ENCODE measurements at places on chromosomes 5 and 9.
A peak's percentile ranks its signal among the peaks of the same experiment; 100 is the strongest.

GRCh38 chr9:85536076-85536475, 205.7 kb downstream of the AGTPBP1 start:
- DNase-seq = no peak

- peak; percentile 6 for DNase-seq
Observed at GRCh38 chr9:89006267-89006666, 15.0 kb downstream of the S1PR3 start.

GRCh38 chr9:36728651-36729520, 156.2 kb downstream of the MELK start:
- peak; percentile 72 for DNase-seq

DNA sequence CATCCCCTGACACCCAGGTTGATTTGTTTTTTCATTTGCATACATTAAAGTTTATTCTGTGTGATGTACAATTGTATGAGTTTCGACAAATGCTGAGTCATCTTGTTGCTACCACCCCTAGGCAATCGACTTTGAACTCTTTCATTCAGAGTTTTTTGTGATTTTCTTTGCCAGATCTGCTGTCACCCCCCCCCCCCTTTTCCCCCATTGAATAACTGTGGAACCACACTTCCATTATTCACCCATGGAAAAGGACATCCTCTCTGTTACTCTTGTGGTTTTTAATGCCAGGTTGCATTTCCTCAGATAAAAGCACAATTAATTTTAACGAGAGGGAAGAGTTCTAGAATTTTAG, 13.7 kb upstream of the FAM120AOS start:
- DNase-seq = no peak

DNA sequence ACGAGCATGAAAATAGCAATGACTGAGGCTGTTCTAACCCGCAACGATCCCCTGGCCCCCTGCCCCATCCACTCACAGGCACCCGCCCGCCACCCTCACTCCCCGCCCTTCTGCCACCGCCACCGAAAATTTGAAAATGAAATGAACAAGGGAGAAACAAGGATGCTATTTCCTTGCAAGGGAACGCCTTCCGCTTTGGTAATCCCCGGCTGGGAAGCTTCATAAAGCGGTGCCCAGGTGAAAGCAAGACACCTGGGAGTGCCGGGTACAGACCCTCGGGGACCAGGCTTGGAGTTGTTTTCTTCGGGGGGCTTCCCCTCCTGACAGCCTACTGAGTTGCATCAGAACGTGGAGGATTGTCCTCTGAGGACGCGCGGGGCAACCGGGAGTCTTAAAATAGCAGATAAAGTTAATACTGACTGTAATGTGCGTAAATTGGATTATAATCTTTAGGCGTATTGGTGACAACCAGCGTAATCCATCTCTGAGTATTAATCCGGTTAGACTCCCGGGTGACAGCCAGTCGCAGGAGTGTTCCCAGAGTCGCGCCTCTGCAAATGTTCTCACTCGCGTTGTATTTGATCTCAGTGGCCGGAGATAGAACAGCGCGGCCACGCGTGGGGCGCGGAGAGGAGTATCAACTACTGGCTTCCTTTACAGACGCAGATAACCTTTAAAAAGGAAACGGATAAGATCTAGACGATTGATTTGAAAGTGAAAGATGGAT, 885 bp upstream of the MLLT3 start:
- DNase-seq = peak; percentile 26

DNA sequence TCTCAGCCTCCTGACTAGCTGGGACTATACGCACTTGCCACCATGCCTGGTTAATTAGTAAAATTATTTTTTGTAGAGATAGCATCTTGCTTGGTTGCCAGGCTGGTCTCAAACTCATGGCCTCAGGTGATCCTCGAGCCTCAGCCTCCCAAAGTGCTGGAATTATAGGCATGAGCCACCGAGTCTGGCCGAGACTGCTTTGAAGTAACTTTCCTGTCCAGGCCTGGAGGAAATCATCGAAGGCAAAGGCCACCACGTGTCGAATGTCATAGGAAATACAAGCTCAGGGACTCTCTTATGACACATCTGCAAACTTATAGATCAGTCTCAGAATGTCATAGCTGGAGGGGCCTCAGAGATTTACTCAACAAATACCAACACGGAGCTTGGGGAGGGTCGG, 25.1 kb downstream of the RAPGEF1 start:
- no peak for DNase-seq

GRCh38 chr5:54964405-54964804, 21.0 kb downstream of the ESM1 start:
- DNase-seq = no peak

DNA sequence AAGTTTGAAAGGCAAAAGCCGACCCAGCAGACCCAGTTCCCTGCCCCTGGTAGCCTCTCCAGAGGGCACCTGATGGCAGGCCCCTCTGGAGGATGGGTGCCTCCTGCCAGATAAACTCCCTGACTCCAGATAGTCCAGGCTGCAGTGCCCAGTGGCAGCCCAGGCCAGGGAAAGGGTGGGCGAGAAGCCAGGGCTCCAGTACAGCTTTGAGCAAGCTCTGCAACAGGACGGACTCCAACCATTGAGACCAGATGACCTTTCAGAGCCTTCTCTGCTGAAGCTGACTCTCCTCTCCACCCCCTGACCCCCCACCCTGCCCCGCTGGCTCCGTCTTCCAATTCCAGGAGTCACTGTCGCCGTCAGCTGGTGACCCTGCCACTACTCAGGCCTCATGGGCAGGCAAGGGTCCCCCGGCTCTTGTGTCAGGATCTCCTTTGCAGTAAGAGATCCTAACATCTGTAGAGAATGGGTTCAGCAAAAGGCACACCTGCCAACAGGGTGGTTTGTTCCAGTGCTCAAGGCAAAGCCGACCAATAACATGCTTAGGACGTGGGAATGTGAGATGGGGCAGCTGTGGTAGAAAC, 15.5 kb upstream of the FCN1 start:
- no peak for DNase-seq

GRCh38 chr9:96150324-96151227, 151.4 kb downstream of the HSD17B3 start:
- no peak for DNase-seq

- DNase-seq = no peak
Observed at GRCh38 chr9:82134010-82134409, 145.4 kb downstream of the SPATA31D1 start.

GRCh38 chr5:176187276-176188062, 50.8 kb upstream of the SIMC1 start:
- DNase-seq = no peak

DNA sequence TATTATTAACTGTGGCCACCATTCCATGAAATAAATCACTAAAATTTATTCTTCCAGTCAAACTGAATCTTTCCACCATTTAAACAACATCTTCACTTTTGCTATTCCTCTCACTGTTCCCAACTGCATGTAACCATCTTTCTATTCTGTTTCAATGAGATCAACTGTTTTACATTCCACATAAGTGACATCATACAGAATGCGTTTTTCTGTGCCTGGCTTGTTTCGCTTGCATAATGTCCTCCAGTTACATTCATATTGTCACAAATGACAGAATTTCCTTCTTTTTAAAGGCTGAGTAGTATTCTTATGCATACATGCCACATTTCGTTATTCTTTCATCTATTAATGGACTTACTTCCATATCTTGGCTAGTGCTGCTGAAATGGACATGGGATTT, 738.2 kb downstream of the SEMA5A start:
- no peak for DNase-seq

- DNase-seq = no peak
Observed at GRCh38 chr5:95369782-95370181, 21.4 kb upstream of the FAM81B start.

- DNase-seq = no peak
Observed at GRCh38 chr5:115666023-115666422, 40.2 kb upstream of the TMED7 start.

DNA sequence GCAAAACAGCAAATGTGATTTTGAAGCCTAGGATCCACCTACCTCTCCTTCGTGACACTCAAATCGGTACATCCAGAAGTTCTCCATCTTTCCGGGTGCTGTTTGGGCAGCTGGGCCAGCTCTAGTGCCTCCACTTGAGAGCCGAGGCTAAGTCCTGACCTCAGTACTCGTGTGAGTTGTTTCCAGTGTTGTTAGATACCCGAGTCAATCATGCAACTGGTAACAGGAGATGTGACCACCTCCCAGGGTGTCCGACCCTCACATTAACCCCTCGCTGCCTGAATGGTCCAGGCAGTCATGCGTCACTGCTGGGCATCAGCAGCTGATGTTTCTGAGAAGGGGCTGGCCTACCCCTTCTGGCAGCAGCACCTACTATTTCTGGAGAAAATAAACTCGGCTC, 170.3 kb downstream of the ENTREP1 start:
- no peak for DNase-seq

DNA sequence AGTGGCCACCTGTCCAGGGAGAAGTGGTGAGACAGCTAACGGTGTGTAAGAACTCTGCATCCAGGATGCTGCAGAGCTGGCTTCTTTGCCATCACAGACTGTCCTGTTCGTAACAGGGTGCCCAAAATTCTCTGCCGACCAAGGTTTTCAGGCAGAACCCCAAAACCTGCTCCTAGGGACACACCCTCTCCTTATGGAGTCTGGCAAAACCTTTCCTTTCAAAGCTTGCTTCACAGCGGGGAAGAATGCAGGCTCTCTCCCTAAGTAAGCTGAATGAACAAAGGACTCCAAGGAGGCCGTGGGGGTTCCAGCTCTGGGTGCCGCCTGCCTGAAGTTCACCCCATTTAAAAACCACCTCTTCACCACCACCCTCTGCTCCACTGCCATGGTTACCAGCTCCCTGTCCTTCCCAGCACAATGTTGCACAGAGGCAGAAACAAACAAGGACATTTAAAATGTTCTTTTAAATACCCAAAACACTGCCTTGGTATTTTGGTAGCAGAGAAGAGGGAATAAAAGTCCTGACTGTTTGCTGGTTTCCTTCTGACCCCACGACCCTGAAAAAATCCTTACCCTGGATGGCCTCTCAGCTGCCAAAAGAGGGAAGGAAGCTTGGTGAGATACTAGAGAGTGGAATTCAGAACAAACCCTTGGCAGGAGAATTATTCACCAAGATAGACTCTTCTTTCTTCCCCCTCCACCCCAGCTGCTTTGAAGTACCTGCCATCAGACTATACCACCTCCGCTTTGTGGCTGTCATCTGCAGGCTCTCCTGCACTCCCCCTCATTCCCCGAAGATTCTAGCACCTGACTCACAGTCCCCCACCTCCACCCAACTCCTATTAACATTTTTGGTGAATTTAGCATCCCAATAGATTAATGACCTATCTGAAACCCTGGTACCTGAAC, 7.1 kb upstream of the KLF9 start:
- DNase-seq = no peak

- no peak for DNase-seq
Observed at GRCh38 chr5:135650081-135650480, 71.3 kb upstream of the CXCL14 start.

- peak; percentile 67 for DNase-seq
Observed at GRCh38 chr5:80255431-80255810, 427 bp downstream of the SERINC5 start.

- DNase-seq = no peak
Observed at GRCh38 chr5:78905084-78905938, 79.8 kb downstream of the ARSB start.

DNA sequence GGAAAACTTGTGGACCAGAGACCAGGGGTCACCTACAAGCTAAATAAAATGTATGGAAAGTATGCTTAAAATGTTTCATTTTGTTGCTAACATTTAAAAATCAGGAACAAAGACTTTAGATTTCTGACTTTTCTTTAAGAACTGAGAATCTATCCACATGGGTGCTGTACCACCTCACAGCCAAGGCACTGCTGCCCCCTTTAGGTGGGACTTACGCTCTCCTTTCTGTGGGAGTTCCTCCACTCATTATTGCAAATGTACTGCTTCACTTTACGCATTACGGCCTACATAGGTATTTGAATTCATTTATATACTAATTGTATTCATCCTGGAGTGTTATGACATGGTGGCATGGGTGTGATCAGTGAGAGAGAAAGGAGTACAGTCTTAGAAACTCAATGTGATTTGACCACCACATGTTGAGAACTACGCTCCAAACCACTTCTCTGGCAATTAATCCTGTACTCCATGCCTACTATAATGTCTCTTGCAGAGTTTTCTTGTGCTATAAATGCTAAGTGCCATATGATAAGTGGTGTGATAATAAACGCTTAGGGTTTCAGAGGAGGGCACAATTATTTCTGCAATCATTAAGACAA, 24.7 kb upstream of the CETN3 start:
- no peak for DNase-seq

DNA sequence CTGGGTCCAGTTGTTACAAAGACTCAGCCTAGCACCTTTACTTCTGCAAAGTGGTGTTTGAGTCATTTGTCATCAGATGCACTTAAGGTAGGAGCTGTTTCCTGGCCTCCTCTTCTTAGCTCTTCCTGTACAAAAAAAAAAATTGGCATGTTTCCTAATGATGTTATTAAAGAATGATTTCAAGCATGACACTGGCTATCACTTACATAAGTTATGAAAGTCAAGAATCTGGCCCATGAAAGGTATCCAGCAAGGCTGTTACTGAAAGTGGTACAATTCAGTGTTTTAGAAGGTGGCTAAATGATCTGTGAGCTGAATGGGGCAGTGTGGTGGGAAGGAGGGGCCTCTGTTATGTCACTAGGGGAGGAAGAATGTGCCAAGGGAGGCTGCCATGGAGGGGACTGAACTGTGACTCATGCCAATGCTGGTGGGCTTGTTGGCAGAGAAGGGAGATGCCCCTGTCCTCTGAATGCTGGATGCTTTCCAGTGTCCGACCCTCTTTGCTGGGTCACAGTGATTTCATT, 175.1 kb upstream of the MAP1B start:
- peak; percentile 20 for DNase-seq

GRCh38 chr9:115740986-115741385, 412.6 kb upstream of the PAPPA start:
- no peak for DNase-seq

GRCh38 chr5:123868267-123868666, 356.3 kb downstream of the CSNK1G3 start:
- DNase-seq = peak; percentile 25

DNA sequence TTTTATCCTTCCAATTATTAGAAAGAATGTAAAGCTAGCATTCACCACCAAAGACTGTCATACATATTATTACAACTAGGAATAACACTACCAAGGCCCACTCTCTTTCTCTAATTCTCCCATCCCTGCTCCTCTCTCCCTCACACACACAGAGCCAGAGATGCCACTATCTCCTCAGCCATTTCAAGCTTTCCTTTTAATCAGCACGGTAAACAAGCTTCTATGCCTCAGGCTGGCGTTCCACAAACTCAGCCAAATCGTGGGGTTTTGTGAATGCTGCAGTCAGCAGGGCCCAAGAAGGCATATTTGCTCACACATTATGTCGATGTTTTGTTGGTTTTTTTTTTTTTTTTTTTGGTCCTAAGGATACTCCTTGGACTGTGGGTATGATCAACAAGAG, 979.9 kb upstream of the DMAC1 start:
- DNase-seq = no peak

DNA sequence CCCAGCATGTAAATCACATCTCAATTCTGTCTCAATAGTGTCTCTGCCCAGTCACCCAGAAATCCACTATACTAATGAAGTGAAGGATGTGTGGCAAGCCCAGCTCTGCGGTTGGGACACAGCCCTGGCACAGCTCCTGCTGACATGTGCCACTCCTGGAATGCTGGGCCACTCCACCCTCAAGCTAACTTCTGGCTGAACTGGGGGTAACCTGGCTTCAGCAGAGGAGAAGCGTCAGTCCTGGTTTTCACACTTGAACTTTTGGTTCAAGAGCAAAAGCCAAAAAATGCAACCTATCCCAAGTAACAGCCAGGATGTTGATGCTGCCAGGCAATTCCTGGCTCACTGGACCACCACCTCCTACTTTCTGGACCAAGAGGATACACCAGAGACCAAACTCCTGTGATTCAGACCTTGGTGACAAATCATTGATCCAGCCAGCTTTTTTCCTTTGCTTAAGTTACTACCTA, 86.4 kb downstream of the ARRDC3 start:
- DNase-seq = no peak

GRCh38 chr5:41109186-41109585, 38.0 kb upstream of the MROH2B start:
- DNase-seq = no peak

Measured in mucosa of gallbladder (tissue), 1 donor.